ENCODE measurements at places on chromosomes 1 and 21.

- peak; percentile 18 for DNase-seq
These were observed 93.5 kb upstream of the ACTL8 start for GRCh38 chr1:17661546-17662157.

GRCh38 chr1:232239998-232240397 is 389.9 kb downstream of the SIPA1L2 start:
- DNase-seq, result no peak

GRCh38 chr1:43930949-43931275 is 2.7 kb upstream of the ARTN start:
- DNase-seq, result no peak

GRCh38 chr1:26281091-26281958 is 1.4 kb downstream of the SH3BGRL3 start:
- DNase-seq, result no peak

GRCh38 chr1:10850026-10850425 is 53.6 kb upstream of the CASZ1 start:
- no peak for DNase-seq

- DNase-seq, result peak; percentile 22
These were observed 176.7 kb downstream of the OLFM3 start for GRCh38 chr1:101820071-101820470.

- DNase-seq, result no peak
These were observed 104.7 kb downstream of the SNX7 start for GRCh38 chr1:98766255-98766654.

- DNase-seq, result no peak
These were observed 241.9 kb downstream of the RWDD3 start for GRCh38 chr1:95475686-95476457.

DNA sequence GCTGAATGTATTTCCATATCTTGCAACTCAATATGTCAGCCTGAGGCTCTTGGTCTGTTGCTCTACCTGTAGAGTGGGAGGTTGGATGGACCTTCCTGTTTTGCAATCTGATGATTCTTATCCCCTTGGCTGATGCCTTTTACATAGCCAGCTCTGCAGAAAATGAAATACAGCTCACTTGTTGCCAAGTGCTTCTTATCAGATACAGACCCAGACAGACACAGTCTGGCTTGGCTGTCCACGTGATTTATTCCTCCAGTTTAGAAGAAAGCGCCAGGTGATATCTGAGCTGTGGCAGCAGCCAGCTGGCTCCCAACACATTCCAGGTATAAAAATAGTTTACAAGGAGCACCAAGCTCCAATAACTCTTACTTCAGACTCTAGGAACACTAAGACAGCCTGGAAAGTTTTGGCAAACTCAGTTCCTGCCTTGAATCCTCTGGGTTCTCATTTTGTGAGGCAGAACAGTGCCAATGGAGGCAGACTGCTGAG is 479.2 kb upstream of the USP24 start:
- DNase-seq, result no peak

- no peak for DNase-seq
These were observed 23.9 kb downstream of the TRPM2 start for GRCh38 chr21:44377201-44377921.

DNA sequence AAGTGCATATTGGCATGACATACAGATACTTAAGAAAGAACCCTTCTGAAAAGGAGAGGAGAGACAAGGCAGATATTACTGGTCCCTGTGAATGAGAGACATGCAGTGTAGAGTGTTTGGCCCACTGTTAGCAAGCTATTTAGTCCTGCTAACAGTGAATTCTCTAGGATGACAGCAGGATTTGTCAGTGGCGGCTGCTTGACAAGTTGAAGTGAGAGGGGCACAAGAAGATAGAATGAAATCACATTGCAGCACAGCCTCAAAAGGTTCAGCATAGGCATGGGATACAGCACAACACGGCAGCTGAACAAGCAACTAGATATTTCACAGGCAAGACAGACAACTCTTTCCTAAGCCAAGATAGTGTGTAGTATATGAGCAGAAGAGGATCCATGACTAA is 407.9 kb downstream of the PLA2G4A start:
- DNase-seq, result peak; percentile 17

GRCh38 chr1:41504114-41505035 is 19.9 kb upstream of the EDN2 start:
- peak; percentile 12 for DNase-seq

DNA sequence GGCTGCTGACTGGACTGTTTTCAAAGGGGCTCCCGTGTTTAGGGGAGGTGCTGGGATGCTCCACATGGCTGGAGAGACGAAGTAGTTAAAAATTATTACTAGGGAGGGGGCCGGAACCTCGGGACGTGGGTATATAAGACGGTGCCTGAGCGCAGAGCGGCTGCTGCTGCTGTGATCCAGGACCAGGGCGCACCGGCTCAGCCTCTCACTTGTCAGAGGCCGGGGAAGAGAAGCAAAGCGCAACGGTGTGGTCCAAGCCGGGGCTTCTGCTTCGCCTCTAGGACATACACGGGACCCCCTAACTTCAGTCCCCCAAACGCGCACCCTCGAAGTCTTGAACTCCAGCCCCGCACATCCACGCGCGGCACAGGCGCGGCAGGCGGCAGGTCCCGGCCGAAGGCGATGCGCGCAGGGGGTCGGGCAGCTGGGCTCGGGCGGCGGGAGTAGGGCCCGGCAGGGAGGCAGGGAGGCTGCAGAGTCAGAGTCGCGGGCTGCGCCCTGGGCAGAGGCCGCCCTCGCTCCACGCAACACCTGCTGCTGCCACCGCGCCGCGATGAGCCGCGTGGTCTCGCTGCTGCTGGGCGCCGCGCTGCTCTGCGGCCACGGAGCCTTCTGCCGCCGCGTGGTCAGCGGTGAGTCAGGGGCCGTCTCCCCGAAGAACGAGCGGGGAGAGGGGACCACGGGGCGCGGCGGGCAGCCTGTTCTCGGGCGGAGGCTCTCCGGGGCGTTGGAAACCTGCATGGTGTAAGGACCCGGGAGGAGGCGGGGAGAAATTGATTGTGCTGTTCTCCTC is at the start of gene CHODL:
Gene CHODL (plus strand): TSS at position 163 of the 793 bp plus-strand sequence. CDS start 391 bp downstream, at position 554.
- no peak for DNase-seq

DNA sequence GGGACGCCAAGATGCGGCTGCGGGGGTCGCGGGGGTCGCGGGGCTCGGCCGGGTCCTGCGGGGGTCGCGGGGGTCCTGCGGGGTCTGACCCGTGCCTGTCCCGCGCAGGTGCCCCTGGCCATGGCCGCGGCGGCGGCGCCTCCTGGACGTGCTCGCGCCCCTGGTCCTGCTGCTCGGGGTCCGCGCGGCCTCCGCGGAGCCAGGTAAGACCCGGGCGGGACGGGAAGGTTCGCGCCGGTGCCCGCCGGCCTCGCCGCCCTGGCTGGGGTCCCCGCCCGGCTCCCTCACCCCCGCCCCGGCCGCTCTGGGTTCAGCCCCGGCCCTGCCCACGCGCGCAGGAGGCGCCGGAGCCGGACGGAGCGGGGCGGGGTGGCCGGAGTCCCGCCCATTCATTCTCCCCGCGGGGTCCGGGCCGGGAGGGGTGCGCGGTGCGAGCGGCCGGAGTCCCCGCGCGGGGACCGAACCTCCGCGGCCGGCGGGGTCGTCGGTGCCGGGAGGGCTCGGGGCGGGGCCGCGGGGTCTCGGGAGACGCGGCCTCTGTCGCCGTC is 380 bp downstream of the COL18A1 start:
- no peak for DNase-seq

GRCh38 chr21:34885626-34886239 is 163.4 kb downstream of the RUNX1 start:
- peak; percentile 30 for DNase-seq

- no peak for DNase-seq
These were observed 73.9 kb upstream of the SPAG17 start for GRCh38 chr1:118258975-118259374.

- no peak for DNase-seq
These were observed 64.1 kb upstream of the SCAF4 start for GRCh38 chr21:31795992-31796391.

DNA sequence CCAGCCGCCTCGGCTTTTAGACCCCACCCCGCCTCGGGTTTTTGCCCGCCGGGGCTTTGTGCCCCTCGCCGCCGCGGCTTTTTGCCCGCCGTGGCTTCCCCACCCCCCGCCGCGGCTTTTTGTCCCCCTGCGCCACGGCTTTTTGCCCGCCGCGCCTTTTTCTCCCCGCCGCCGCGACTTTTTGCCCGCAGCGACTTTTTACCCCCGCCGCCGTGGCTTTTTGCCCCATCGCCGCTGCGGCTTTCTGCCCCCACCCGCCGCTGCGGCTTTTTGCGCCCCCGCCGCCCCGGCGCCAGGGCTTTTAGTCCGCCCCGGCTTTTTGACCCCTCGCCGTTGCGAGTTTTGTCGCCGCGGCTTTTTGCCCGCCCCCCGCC is 474.4 kb downstream of the FAM72C start:
- no peak for DNase-seq

GRCh38 chr1:88998716-88999115 is 6.3 kb upstream of the KYAT3 start:
- peak; percentile 51 for DNase-seq

GRCh38 chr1:11301601-11302000 is 28.6 kb downstream of the UBIAD1 start:
- DNase-seq, result no peak

DNA sequence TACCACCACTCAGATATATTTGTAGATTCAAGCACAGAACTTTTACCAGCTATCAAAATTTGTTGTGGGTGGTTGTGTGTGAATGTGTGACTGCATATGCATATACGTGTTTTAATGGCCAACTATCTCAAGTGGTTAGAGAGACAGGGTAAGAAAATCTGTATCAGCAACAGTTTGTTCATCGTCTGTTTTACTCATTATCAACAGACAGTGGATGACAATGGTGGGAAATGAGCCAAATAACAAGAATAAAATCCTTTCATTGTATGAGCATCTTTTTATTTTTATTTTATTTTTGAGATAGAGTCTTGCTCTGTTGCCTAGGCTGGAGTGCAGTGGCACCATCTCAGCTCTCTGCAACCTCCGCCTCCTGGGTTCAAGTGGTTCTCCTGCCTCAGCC is 22.7 kb upstream of the DYNLT5 start:
- DNase-seq, result no peak

- DNase-seq, result no peak
These were observed 111.1 kb downstream of the PIK3R3 start for GRCh38 chr1:46021046-46021996.

DNA sequence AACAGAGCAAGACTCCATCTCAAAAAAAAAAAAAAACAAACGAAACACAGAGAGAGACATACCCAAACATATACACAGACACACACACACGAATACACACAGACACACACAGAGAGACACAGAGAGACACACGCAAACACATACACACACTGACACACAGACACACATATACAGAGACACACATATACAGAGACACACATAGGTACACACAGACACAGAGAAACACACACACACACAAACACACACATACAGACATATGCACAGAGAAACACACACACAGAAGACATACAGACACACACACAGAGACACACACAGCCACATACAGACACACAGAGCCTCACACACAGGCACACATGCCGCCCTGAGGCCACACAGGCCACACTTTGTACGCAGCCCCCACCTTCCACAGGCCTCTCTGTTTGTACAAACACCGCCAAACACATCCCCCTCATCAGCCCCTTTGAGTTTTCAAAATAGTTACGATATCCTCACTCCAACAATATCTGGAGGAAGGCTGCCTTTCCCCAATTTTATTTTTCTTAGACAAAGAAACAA is 57.5 kb upstream of the ABCG1 start:
- no peak for DNase-seq

- DNase-seq, result peak; percentile 72
These were observed 21.3 kb downstream of the GPSM2 start for GRCh38 chr1:108897865-108898720.

DNA sequence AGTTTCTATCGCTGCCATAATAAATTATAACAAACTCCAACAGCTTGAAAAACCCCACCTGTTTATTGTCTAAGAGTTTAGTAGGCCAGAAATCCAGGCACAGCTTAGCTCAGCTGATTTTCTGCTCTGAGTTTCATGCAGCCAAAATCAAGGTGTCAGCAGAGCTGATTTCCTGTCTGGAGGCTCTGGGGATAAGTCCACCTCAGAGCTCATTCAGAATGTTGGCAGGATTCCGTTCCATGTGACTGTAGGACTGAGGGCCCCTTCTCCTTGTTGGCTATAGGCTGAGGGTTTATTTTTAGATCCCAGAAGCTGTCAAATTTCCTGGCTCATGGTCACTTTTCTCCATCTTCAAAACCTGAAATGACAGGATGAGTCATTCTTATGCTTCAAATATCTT is 91.6 kb upstream of the CHODL start:
- DNase-seq, result no peak

All from HCEC 1CT (cell line).